ENCODE measurements at places on chromosomes 5 and 9.
A peak's percentile ranks its signal among the peaks of the same experiment; 100 is the strongest.

DNA sequence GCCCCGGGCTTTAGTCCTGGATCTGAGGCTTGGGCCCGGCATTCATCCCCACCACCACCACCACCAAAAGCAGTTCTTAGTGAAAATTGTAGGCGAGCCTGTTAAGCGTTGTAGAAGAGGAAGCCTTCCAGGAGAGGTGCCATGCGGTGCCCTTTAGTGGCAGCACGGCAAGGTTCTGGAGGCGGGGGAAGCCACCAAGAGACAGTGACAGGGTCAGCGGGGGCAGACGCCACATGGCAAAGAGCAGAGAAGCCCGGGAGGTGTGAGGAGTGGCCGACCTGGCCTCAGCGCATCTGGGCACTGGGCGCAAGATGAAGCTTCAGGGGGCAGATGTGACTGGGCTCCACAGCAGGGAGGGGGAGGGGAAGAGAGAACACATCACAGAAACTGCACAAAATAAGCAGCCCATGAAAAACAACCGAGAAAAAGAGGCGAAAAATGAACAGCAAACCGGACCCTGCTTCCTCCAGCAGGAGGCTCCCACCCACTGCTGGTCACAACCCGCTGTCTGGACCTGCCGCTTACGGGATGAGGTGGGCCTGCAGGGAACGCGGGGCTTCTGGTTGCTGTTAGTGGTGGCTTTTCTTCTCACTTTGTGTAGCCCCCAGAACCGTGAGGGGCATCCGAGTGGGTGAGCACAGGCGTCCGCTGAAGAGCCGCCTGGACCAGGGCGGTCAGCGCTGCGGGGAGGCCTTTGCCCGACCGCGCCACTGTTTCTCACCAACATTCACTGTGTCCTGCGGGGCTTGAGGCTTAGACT, 4.3 kb downstream of the LRRC14B start:
- DNase-seq, result peak; percentile 36

GRCh38 chr5:171770153-171770552, 15.5 kb upstream of the SMIM23 start:
- peak; percentile 13 for DNase-seq

DNA sequence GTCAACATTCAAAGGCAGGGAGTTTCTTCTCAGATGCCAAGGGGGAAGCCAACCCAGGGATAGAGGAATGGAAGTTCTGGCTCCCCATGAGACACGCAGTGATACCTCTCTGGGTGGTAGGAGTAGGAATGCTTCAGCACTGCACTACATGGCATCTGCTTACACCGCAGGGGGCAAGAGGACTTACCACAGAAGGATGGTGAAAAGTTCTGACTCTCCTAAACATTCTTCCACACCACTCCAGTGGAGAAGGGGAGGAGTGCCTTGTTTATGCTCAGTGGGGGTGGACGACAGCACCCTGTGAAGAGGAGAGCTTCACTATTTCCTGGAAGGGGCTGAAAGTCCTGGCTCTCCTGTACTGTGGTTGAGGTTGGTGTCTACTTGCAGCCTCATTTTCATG, 1011.3 kb upstream of the WWC1 start:
- no peak for DNase-seq

DNA sequence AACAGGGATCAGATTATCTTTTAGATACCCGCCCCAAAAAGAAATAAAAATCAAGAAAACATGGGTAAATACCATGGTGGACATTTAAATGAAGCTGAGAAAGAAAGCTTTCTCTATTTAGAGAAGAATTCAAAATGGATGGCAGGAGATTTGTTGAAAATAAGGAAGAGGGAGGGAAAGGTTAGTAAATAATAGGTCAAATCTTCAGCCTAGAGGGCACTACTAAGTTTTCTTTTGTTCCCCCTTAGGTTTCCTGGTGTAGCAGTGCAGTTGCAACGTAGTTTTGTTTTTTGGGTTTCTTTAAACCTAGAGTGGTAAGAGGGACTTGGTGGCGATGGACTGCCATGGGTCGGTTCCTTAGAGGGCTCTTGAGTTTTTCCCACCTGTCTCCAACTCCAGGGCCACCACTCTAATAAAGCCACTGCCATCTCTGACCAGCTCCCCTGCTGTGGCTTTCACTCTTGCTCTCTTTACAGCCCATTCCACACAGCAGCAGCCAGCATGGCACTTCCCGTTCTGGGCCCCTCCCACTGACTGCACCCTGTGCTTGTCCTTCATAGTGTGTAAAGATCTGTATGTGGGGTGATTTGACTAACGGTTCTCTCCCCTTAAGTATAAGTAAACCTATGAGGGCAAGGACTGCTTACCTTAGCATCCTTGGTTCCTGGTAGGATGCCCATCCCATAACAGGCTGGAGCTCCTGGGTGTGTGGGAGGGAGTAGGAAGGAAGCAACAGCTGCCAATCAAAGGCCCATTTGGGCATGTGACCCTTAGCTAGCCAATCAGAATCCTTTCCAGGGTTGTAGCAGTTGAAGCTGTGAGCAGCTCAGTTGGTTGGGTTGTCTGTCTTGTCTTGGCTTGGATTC, 118.3 kb downstream of the SLC1A3 start:
- peak; percentile 95 for DNase-seq

DNA sequence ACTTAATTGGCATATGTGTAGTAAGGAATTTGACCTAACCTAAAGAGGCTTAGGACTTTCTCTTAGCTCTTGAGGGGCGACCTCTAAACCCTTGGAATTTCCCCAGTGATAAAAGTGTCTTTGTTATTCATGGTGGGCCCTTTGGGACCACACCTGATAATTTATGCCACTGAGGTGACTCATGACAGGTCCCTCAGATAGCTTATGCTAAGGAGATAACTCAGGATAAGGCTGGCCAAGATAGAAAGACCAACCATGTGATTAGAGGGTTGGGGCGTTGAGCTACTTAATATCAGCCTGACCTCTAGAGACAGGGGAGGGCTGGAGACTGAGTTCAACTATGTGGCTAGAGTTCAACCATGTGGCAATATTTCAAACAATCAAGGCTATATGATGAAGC, 218.1 kb downstream of the AP3B1 start:
- DNase-seq, result no peak

GRCh38 chr5:173903396-173904140, 15.4 kb downstream of the CPEB4 start:
- DNase-seq, result no peak

GRCh38 chr5:2191972-2192371, 309.2 kb upstream of the IRX4 start:
- DNase-seq, result no peak

DNA sequence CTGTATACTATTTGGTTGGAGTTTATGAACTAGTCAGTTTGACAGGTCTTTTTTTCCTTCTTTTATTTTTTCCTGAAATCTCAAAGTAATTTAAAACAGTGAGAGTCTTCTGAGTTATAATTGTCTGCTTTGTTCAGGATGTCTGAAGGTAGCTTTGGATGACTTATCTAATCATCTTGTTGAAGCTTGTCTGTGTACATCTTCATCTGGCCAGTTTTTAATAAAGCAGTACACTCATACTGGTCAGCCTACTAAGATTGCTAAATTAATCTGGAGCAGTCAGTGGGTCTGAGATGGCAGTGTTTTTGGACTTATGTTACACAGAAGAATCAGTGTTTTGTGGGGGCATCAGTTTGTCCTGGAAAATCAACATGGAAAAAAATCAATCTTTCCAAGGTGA, 482.4 kb downstream of the CDH10 start:
- no peak for DNase-seq

GRCh38 chr5:118247458-118247857, 740.9 kb downstream of the DTWD2 start:
- DNase-seq, result no peak

DNA sequence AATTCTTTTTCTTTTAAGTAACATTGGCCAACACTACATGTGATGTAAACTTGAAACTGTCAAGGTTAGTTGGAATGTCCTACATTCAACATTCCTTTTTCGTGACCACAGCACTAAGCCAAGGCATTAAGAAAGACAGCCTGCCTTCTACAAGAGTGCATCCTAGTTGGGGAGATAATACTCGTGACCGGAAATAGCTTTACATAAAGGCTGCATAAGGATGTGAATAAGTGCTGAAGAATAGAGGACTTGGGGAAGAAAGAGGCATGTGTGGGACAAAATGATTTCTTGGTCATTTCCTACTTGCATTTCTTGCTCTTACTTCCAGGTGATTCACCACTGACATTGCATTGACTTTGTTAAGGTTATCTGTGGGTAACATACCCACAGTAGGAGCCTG, 282.0 kb downstream of the DMRT2 start:
- no peak for DNase-seq

GRCh38 chr5:168266016-168266415, 25.4 kb upstream of the WWC1 start:
- DNase-seq, result no peak

DNA sequence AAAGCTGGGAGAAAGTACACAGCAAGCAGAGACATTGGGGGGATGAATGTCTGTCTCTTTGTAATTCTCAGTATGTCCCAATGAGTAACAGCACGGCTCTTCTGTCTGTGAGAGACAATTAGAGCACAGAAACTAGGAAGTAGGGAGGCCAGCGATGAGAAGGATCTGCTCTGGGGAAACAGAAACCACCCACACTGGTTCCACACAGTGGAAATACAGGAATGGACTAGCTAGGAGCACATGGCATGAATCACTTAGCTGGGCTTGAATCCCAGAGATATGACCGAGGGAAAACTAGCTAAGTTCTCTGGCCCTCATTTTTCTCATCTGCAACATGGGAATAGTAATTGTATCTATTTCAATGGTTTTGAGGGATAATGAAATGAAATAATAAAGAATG, 895.9 kb downstream of the TLE4 start:
- no peak for DNase-seq

- DNase-seq, result no peak
Measured at GRCh38 chr9:88974641-88975040, 16.6 kb upstream of the S1PR3 start.
